NCI-H1436 treated with DMSO at 0.1 percent for 48 hours (cell line): ENCODE measurements at places on chromosomes 11 and 22.

DNA sequence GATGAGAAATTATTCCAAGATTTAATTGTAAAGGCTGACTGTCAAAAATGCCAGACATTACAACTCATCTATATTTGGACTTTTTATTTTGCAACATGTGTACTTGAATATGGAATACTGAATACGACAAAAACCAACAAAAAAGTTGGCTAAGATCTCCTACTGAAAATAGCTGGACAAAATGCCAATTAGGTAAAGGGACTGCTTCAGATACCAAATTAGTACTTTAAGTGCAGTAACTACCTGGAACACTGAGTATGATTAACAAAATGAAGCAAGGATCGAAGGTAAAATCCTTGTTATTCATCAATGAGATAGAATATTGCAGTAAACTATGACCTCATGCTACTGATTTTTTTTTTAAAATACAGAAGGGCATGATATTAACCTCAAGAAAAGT is 173.8 kb downstream of the SOX6 start:
- no peak for DNase-seq

GRCh38 chr11:19284881-19285280 is 44.1 kb upstream of the E2F8 start:
- DNase-seq: no peak

GRCh38 chr11:10941414-10941813 is 83.6 kb upstream of the ZBED5 start:
- DNase-seq: no peak

- DNase-seq: no peak
Observed at GRCh38 chr22:20402960-20403778, 9.2 kb downstream of the ZNF74 start.

DNA sequence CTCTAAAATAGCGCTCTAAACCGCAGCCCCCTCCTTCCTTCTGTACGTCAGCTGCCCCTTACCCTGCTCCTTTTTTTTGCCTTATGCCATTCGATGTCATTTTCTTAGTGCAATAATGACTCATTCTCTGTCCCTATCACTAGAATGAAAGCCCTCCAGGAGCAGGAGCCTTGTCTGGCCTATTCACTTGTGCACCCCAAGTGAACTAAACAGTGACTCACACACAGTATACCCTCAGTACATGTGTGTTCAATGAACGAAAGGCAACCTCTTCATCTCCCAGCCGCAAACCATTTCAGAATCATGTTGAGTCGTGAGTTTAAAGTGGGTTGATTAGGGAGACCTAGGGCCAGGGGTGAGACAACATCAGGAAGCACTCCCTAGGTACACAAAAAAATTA is 50.7 kb upstream of the SPATA19 start:
- no peak for DNase-seq

DNA sequence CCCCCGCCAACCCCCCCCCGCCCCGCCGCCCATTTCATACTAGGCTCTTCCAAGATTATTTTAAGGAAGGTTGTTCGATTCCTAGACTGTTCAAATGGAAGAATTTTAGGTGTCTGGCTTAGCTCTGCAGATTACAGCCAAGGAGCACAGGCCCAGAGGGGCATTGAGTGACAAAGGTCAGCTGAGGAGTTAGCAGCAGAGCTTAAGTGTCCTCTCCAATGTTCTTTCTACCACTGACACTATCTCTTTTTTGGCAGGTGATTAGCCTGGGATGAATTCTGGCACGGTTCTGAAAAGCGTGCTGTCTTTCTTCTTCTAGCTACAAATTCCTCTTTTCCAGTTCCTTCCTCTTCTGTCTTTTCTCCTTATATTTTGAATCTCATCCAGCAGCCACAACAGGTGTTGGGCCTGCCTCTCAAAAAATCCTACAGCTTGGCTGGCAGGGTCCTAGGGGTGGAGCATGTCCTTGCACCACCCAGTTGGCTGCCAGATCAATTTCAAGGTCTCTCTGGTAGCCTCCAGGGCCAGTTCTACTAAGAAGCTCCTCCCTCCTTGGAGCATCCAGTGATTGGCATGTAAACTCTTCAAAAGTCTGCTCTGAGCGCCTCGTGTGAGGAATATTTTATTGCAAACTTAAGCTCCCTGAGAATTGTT is 23.0 kb downstream of the KCNE3 start:
- DNase-seq: no peak

DNA sequence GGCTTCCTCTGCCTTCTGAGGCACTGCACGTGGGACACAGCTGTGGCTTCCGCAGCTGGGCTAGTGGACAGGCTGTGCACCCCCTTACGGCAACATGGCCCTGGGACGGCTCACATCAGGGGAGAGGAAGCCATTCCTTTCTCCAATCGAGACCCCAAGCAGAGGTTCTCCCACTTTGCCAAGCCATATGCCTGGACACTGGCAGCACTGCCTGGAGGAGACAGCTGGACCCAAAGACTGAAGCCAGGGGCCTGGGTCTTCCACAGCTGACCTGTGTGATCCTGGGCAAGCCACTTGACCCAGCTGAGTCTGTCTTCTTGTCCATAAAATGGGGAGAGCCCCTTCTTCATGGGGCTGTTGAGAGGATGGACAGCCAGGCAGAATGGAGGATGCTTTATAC is 65.4 kb downstream of the SHISAL1 start:
- DNase-seq: no peak

- DNase-seq: no peak
Observed at GRCh38 chr11:133746663-133747306, 98.5 kb downstream of the SPATA19 start.

DNA sequence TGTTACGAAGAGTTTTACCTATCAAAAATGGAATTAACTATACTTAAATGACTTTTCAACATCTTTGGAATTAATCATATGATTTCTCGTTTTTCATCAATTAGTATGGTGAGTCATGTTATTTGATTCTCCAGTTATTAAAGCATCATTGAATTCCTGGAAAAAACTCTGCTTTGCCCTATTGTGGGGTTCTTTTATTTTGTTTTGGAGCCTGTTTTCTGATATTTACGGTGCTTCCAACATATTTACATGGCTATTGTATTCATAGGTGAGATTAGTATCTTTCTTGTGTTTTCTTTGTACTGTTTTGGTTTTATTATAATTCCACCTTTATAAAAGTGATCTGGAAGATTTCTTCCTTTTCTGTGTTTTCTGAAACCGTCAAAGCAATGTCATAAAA is 902.7 kb downstream of the TBC1D22A start:
- no peak for DNase-seq

- peak; percentile 66 for DNase-seq
Observed at GRCh38 chr11:128061281-128061871, 526.0 kb downstream of the ETS1 start.

- DNase-seq: no peak
Observed at GRCh38 chr11:109480251-109480650, 58.3 kb downstream of the C11orf87 start.

- no peak for DNase-seq
Observed at GRCh38 chr22:40050258-40050657, 55.5 kb downstream of the FAM83F start.
